Right lung (tissue), 10 donors: ENCODE measurements at places on chromosomes 16 and 17. TPM values are rescaled to one million over a fixed set of nuclear protein-coding genes. Genes with fewer than 3 reads are reported as not detected.

DNA sequence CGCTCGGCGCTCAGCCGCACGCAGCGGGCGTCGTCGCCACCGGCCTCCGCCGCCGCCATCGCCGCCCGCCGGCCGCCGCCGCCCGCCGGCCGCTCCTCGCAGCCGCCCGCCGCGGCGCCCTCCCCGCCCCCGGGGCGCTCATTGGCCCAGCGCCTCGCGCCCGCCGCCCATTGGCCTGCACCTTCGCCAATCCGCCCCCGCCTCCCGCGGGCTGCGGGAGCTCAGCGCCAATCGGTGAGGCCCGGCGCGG, at the start of gene PGP:
TSS of gene PGP (minus strand) at position 122 of the 250 bp plus-strand sequence. CDS start at position 59, 63 bp downstream.
- DNase-seq, result no peak

GRCh38 chr17:76331083-76331482, 22.6 kb downstream of the PRPSAP1 start:
- DNase-seq, result no peak

- DNase-seq, result no peak
Measured at GRCh38 chr17:61279476-61280145, 120.0 kb upstream of the TBX2 start.

GRCh38 chr17:4735876-4736651, 3.6 kb upstream of the ZMYND15 start:
- no peak for DNase-seq

GRCh38 chr17:57955183-57955931, at the start of gene CUEDC1:
Gene CUEDC1, minus strand, starts transcription at chr17:57955412. Its CDS starts 69,848 bp downstream, at chr17:57885564.
- DNase-seq, result peak; percentile 47

- no peak for DNase-seq
Measured at GRCh38 chr17:31529841-31530251, 138.4 kb downstream of the RAB11FIP4 start.

DNA sequence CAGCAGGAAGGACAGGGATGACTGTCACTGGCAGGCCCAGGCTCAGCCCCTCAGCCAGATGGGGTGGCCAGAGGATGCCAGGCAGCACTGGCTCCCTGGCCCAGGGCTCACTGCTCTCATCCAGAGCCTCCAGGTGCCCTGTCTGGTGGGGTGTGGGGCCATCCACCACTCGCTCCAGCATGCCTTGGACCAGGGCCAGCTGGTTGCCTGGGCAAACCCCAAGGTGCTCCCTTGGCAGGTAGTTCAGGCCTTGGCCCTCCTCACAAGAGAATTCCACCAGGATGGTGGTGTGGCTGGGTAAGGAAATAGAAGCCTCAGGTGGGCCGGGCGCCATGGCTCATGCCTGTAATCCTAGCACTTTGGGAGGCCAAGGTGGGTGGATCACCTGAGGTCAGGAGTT, 29.4 kb downstream of the LGALS9 start:
- DNase-seq, result no peak

KIF19 gene
- polyA plus RNA-seq, result 2.6 TPM
